ENCODE measurements at places on chromosomes 6 and 20.

GRCh38 chr6:81241126-81242041 lies 511.1 kb downstream of the TENT5A start:
- no peak for DNase-seq

DNA sequence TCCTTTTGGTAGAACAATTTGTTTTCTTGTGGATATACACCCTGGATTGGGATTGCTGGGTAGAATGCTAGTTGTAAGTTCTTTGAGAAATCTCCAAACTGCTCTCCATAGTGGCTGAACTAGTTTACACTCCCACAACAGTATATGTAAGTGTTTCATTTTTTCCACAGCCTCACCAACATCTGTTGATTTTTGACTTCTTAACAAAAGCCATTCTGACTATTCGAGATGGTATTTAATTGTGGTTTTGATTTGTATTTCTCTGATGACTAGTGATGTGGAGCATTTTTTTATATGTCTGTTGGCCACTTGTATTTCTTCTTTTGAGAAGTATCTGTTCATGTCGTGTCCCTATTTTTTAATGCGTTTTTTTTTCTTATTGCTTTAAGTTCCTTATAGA lies 444.1 kb downstream of the CBLN4 start:
- DNase-seq = no peak

DNA sequence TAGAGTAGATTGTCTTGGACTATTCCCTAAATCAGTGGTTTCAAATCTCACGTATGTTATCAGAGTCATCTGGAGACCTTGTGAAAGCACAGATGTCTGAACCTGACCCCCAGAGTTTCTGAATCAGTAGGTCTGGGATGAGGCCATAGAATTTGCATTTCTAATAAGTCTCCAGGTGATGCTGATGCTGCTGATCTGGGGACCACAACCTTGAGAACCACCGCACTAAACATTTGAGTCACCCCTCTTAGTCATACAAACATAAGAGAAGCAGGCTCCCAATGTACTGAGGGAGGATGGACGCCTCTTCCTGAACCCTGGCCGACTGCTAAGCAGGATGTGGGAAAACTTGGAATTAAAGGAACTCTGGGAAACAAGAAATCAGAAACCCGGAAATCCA lies 187.8 kb upstream of the PRDM1 start:
- no peak for DNase-seq

DNA sequence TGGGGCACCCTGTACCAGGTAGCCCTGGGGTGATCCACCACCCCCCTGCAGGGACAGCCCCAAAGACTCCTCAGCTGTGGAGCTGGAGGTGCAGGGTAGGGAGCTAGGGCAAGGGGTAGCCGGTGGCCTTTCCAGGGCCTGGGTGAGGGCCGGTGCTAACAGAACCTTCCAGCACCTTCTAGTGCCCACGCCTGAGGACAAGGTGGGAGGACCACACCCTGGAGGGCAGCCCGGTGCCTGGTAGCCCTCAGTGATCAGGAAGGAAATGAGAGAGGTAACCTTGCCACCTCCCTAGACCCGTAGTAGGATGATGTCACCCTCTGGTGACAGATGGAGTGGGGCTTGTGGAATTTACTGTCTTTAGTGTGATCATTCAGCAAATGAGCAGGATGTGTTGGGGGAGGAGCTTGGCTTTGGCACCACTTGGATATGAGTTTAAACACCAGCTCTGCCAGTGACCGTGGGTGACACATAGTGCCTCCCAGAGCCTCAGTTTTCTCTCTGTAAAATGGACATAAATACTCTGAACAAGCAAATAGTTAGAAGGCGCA lies 187.7 kb downstream of the NFATC2 start:
- DNase-seq = no peak

DNA sequence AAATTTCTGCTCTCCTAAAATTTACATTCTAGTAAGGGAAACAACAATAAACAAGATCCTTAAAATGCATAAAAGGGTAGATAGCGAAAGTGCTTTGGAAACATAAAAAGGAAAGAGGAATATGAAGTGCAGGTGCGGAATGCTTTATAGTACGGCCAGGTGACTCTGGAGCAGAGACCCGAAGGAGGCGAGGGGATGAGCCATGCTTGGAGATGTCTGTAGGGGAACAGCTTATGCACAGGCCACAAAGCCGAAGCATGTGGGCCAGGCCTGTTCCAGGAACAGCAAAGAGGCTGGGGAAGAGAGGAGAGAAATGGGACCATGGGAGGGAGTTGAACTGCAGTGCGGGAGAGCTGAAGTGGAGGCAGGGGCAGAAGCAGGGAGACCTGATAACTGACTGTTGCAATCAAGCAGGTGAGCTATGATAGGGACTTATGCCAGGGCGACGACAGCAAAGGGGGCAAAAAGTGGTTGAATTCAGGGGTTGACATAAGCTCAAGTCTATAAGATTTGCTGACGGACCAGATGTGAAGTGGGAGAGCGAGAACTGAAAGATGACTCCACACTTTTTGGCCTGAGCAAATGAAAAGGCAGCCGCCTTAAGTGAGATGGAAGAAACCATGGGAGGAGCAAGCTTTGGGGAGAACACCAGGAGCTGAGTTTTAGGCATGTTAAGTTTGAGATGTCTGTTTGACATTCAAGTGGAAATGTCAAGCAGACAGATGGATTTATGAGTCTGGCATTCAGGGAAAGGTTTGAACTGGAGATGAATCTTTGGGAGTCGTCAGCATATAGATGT lies 83.1 kb downstream of the CNBD2 start:
- no peak for DNase-seq

DNA sequence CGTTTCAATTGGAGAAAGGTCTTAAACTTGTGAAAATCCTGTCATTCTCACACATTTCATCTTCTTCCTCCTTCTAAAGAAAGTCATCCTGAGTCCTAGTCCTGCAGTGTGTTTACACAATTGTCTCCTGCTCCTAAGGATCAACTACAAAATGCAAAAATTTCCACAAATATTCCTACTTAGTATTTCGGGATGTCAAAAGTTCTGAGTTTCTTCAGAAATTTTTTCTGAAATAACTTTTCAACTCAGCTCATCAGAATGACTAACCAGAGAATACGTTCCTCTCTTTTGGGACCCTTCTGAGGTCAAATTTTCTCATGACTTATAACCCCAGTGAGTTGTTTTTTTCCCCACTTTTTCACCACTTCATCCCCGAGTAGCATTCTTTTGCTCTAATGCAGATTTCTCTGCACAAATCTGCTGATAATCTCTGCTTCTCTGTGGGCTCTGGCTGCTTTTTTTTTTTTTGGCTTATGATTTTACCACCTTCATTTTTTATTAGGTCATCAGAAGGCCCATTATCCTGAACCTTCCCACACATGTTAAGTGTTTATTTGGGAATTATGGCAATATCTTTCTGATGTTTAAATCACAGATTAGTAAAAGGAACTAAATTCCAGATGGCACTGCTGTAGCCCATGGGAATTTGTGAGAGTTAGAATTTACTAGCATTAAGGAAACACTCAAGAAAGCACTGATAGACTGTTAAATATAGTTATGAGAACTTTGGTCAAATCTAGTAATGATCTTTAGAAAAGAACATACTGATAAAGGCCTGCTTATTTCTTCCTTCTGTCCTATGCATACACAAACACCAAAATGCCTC lies 41.4 kb downstream of the MAP3K5 start:
- no peak for DNase-seq

DNA sequence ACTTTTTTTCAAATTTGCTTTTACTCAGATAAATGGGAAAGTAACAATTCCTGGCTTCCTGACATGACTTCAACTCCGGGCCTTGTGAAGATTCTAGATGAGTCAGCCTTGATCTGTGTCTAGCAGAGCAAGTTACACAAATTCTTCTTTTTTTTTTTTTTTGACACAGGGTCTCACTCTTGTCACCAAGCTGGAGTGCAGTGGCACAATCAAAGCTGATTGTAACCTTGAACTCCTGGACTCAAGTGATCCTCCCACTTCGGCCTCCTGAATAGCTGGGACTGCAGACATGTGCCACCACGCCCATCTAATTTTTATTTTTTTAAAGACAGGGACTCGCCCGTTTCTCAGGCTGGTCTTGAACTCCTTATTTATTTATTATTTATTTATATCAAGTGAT lies 7.3 kb upstream of the ARHGAP18 start:
- DNase-seq = no peak

DNA sequence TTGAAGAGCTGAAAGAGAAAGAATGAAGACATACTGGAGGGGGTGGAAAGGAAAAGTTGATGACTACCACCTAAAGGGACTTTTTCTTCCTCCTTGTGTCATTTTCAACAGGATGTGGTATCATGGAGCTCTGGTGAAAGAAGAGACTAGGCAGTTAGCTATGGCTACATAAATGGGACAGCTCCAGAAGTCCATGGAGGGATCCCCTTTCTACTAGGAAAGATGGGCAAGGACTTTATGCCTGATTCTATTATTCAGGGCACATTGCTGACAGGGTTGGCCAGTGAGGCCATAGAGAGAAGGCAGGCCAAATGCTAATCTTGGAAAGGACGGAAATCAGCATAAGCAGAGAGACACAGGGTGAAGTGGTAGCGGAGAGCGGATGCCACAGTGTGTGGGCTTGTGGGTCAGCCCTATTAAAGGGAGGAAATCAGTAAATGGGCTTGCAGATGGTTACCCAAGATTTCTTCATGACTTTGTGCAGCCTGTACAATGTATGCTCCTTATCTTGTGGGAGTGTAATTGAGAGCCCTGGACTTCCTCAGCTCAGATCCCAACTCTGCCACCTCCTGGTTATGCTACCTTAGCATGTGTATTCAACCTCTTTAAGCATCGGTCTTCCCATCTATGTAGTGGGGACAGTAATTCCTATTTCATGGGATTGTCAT lies 77.4 kb upstream of the TMEM170B start:
- DNase-seq = no peak

GRCh38 chr20:50120935-50121693 lies 8.2 kb upstream of the UBE2V1 start:
- peak; percentile 44 for DNase-seq

GRCh38 chr20:63017076-63017825 lies 10.5 kb upstream of the BHLHE23 start:
- no peak for DNase-seq

- no peak for DNase-seq
Observed at GRCh38 chr6:167973148-167973885, 24.2 kb upstream of the KIF25 start.

GRCh38 chr6:111536910-111537527 lies 54.0 kb upstream of the REV3L start:
- DNase-seq = no peak

GRCh38 chr6:26003102-26003694 lies 40.6 kb downstream of the TRIM38 start:
- no peak for DNase-seq

- DNase-seq = no peak
Observed at GRCh38 chr6:17902974-17903373, 84.5 kb downstream of the KIF13A start.

DNA sequence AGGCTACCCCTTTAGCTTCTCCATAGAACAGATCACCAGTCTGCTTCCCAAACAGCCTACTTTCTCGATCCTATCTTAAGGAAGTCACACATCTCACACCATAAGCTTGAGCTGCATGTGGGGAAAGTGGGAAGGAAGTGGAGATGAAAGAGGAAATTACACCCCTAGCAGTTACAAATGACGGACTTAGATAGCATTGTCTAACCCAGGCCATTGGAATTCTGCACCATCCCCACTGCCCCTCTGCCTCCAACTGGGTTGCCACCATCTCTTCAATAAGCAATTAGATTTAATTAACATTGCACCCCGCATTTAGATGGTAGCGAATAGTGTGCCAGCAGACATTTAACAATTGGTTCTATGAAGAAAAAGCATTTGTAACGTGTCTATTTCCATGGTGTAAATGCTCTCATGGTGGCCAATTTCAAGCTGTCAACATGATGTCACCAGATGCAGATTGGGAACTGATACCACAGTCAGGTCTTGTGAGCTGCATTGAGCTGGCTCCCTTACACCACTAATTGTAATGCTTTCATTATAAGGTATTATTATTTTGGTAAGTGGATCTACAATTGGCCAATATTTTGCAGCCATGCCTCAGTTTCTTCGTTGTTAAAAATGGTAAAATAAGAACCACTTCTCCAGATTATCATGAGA lies 124.7 kb downstream of the CD24 start:
- DNase-seq = no peak

- no peak for DNase-seq
Observed at GRCh38 chr6:144955392-144955791, 670.3 kb downstream of the UTRN start.

- DNase-seq = no peak
Observed at GRCh38 chr6:110981202-110981600, 637 bp upstream of the RPF2 start.

DNA sequence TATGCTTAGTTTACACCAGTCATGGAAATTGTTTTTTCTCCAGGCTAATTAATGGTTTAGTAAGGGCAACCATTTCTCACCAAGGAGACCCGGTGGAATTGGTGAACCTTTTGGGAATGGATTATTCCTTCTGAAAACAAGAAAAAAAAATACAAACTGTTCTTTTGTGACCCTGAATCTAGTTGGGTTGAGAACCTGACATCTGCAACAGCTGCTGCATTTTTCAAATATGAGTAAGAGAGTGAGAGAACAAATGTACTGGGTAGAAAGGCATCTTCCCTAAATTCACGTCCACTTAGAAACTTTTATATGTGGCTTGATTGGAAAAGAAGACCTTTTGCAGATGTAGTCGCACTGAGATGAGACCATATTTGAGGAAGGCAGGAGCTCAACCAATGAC lies 553.4 kb upstream of the EPHA7 start:
- DNase-seq = no peak

GRCh38 chr6:11798096-11798495 lies 19.5 kb upstream of the ADTRP start:
- no peak for DNase-seq

DNA sequence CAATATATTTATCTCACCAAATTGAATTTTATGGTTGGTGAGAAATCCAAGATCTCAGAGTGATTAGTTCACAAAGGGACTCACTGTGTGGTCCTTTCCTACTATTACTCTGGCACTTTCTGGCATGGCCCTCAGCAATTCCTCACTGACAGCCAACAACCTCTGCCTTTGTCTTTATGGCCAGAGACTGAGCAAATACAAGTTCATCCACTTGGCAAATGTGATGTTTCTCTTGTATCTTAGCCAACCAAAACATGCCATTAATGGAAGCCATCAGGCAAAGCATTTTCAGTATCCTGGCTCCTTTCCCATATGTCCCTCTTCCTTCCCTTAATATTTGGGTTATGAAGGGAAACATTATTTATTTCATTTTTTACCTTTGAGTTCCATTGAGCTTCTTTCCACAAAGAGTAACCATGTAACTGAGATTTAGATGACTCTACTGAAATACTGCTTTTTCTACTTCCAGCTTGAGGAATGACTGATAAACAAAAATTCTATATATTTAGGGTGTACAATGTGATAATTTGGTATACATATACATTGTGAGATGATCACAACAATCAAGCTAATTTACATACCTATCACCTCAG lies 30.8 kb upstream of the SMLR1 start:
- no peak for DNase-seq

- no peak for DNase-seq
Observed at GRCh38 chr20:35698298-35699126, 640 bp downstream of the NFS1 start.
